ENCODE measurements at places on chromosomes 5 and 9.

DNA sequence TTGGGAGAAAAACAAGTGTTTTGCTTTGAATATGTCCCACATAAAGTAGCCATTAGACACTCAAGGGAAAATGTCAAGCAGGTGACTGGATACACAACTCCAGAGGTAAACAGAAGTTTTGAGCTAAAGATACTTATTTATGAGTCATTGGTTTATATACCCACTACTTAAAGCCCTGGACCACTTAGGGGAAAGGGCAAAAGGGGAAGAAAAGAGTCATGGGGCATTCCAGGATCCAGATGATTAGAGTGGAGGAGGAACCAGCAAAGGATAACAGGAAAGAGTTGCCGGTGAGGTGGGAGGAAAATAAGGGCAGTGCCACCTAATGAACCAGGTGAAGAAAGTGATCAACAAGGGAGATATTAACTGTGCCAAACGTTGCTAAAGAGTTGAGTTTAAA lies 254.2 kb upstream of the NR4A3 start:
- DNase-seq = no peak

GRCh38 chr9:124660341-124660801 lies 110.7 kb downstream of the NR6A1 start:
- DNase-seq = peak; percentile 57

DNA sequence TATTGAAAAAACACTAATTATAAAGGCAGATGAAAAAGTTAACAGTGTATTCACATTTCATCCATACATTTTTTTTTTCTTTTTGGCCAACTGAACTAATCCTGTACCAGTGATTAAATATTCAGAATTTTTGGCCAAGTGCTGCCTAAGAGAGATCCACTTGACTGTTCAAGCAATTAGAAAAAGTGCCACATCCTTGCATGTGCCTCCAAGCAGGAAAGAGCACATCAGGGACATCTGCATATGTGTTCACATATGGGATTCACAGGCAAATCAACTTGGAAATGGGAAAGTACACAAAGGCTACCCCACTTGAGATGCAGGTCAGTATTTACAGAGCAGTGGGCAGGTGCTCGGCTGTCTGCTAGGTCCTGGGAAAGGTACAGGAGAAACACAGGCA lies 163.3 kb upstream of the LHFPL2 start:
- no peak for DNase-seq

DNA sequence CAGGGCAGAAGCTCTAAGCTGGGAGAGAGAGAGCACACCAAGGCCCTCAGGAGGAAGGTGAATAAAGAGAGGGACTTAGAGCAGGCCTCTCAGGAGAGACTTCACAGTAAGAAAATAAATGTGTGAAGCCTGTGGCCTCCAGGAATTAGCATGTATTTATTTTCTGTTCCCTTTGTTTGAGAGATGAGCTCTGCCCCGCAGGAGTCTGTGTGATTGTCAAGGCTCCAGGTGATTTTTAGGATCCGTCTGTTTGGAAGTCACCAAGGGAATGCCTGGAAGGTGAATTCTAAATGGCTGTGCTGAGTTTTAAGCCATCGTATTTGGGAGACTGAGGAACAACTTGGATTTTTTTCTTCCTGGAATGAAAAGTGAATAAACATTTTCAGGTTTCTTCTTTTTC lies 108.3 kb upstream of the ICE1 start:
- DNase-seq = no peak

GRCh38 chr9:136249877-136250559 lies 4.4 kb upstream of the QSOX2 start:
- DNase-seq = no peak

DNA sequence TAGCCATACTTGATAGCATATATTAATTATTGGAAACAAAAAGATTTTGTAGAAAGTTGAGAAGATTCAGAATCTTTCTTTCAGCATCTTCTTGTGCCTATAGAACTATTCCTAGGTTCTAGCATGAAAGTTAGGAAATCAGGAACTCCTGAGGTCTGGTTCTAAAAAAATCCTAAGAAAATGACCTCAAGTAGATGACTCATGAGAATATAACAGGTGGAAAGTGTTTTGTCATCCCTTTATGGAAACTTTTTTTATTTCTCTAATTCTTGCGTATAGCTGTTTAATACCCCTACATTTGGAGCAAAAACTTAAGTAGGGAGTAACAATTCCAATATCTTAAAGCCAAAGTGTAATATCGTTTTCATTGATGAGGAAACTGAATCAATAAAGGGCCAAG lies 574.1 kb downstream of the NR2F1-AS1 start:
- DNase-seq = no peak

- no peak for DNase-seq
Measured at GRCh38 chr9:134229466-134230091, 65.2 kb upstream of the RNU6ATAC start.

- DNase-seq = no peak
Measured at GRCh38 chr9:133090187-133090586, 28.4 kb downstream of the CEL start.

- DNase-seq = no peak
Measured at GRCh38 chr9:11338130-11338529, 725.3 kb upstream of the PTPRD start.

GRCh38 chr5:81425569-81425968 lies 31.6 kb upstream of the ACOT12 start:
- DNase-seq = peak; percentile 54

GRCh38 chr9:117343427-117343826 lies 71.4 kb downstream of the ASTN2 start:
- no peak for DNase-seq

DNA sequence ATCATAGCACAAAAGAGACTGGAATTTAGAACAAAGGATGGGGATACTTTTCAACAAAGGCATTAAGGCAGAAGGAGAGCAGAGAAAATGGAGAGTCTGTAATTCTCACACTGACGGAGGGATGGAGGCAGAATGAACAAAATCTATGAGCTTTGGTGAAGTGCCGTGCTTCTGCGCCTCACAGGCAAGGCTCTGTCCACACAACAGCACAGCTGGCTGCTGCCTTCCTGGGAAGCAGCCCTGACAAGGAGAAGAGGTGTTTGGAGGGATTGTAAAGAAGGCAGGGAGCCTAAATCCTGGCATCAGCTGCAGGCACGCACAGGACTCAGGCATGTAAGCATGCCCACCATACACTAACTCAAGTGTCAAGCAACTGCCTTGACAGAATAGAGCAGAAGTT lies 485.2 kb upstream of the KIF2A start:
- no peak for DNase-seq

DNA sequence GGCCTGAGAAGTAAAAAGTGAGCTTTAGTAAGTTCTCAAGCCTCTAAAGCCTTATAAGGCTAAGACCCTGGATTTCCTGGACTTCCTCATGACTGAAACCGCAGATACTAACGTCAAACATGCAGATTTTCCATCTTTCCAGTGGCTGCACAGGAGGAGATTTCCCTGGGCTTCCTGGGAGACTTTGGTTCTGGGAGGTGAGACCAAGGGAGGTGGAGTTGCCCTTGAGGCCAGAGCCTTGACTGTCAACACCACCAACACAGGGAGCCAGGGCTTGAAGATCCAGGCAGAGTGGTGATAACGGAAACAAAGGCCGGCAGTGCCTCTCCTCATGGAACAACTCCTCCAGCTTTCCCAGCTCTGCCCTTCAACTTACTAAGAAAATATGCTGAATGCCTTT lies 144.7 kb upstream of the LRRTM2 start:
- no peak for DNase-seq

GRCh38 chr9:88746743-88747398 lies 211.9 kb downstream of the NXNL2 start:
- no peak for DNase-seq

GRCh38 chr9:84190411-84190810 lies 150.1 kb downstream of the SLC28A3 start:
- no peak for DNase-seq

DNA sequence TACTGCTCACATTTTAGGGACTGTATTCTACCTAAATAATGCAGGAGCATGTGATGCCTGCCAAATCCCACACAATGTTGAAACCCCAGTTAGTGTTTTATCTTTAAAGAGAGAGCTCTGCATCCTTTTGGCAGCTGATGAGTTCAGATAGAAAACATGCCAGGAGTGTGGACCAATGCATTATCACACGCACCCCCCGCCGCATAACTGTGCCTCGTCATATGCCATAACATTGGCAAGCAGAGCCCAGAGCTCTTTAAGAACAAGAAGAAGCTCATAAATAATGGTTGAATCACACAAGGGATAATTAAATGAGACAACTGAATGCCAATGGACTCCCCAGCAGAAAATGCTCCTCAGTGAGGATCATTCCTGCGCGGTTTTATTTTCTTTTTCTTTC lies 52.8 kb upstream of the RORB start:
- no peak for DNase-seq

DNA sequence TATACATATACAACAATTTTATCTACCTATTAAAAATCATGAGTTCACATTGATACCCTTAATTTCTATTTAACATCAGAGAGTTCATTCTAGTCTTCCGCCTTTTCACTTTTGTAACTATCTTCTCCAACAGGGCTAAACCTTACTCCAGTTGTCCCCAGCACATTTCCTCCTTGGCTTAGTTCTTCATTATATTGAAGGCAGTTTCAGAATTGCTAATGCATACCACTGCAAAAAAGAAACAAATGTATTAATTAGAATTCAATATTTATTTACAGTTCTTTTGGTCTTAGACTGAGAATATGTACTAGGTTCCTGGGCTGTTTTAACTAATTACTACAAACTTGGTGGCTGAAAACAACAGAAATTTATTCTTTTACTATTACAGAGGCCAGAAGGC lies 132.5 kb downstream of the WDR70 start:
- no peak for DNase-seq

DNA sequence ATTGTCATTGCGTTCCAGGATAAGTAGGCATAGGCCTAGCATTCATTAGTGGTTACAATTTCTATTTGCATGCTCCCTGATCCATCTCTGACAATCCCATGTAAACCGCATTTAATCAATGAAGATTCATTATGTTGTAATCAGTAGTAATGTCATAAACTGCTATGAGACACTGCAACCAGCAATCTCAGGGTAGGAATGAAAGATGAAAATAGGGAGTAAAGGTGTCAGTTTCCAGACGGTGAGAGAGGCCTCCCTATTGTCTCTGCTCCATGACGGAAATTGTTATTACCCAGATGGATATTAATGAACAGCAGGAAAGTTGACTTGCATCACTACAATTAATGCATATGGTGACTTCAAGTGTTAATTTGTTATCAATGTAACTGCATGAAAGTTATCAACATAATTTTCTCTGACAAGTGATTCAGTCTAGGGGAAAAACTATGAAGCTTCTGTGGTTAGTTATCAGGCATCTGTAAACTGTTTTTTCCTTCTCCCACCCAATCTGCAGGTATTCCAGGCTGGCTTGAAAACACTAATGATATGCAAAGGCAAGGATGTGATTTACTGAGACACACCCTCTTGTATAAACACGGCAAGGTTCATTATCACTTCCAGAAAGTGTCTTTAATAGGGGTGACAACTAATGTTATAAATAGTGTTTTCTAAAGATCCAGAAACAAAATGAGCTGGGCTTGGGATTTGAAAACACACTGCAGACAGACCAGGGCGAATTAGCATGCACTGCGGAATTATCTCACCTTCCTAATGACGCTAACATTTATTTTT lies 73.5 kb downstream of the ZNF622 start:
- DNase-seq = no peak

DNA sequence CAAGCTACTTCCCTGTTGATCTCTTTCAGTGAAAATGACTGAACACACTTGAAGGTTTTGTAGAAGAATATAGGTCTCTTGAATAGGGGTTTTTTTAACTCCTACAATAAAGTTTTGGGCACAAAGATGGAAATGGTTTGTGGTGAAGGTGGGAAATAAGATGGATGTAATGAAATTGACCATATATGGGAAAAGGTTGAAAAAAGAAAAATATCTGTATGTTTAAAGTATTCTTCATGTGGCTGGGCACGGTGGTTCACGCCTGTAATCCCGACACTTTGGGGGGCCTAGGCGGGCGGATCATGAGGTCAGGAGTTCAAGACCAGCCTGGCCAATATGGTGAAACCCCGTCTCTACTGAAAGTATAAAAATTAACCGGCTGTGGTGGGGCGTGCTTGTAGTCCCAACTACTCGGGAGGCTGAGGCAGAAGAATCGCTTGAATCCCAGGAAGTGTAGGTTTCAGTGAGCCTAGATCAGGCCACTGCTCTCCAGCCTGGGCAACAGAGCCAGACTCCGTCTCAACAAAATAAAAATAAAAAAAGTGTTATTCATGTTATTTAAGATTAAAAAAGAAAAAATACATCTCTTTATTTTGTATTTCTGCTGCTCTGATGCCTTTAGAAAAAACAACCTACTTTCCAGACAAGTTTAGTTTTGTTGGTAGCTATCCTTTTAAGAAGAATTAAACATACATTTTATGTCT lies 2.2 kb downstream of the RBM27 start:
- DNase-seq = no peak

DNA sequence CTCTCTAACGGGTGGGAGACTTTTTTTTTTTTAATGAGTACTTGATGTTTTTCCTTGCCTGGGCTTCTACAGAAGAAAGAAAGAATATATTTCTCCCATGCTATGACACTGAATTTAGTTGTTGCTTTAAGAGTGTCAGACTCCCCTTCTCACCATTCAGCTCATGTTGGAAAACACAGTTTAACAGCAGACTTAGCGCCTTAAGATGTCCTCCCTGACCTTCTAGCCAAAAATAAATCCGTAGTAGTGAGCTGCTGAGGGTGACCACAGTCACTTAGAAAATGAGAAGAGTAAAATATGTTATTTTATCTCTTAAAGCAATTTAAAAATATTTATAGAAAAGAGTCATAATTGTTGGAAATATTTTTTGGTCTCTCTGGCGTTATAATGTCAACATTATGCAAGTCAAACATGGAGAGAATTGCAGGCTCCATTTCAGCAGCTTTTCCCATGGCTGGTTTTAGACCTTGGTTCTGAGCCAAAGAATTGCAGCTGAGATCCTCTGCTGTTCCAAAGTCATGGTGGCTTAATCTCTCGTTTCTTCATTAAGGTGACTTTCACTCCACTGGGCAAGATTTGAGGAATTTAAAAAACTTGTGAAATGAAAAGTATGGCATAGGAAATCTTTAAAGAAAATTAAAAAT lies 143.5 kb downstream of the GHR start:
- no peak for DNase-seq

DNA sequence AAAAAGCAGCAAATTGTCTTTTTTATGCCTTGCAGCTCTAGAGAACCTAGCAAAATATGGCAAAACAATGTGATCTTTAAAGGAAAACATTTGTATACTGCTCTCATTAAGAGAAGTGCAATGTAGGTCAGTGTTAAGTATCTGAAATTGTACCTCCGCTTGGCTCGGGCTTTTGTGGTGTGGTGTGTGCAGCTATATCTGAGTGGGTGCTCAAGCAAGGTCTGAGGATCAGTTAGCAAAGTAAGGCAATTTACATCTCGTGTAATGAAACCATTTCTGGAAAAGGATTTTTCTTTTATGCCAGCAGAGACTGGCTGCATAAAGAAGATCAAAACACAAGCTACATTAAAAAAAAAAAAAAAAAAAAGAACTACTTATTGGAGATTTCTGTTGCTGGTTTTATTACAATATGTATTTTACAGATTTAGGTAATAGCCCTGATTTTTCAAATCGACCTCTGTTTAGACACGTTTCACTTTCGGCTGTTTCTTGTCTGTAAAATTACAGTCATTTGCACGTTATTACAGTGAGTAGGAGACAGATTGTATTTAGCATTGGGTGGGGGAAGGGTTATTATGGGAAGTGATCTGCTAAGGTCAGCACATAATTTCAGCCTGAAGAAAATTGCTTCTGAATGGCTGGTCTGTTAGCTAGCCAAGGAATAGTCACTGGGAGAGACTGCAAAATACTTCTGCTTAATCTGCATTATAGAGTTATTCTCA lies 7.9 kb upstream of the ZNF608 start:
- no peak for DNase-seq
